Muscle of leg (tissue), 16 donors: ENCODE measurements at places on chromosomes 12 and 14. TPM values are rescaled to one million over a fixed set of nuclear protein-coding genes. Genes with fewer than 3 reads are reported as not detected.

- H3K27ac ChIP-seq: peak overlapping the region; percentile 67
- H3K4me3 ChIP-seq: no peak overlapping the region
- H3K4me1 ChIP-seq: peaks cover 3% of the 10 kb centered on the region
- H3K36me3 ChIP-seq: no peaks in the 10 kb centered on the region
- DNase-seq: peak; percentile 88
Measured at GRCh38 chr12:127885954-127886750, 380.8 kb upstream of the TMEM132C start.

DNA sequence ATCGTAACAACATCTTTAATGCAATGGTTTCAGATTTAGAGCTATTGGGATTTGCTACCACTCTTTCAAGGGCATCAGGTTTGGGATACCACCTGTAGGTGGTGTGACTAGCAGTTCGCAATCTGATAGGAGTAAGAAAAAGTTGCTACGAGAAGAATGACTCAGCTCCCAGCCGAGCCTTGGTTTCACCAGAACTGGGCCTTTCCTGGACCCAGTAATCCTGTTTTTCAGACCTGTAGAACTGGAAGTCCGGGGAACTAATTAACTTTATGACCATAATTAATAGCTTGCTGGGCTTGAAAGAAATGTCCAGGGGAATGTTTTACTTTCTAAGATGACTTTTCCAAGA is 770 bp downstream of the ABHD4 start:
- H3K4me1 ChIP-seq: peaks cover 12% of the 10 kb centered on the region
- peak overlapping the region; percentile 74 for H3K4me3 ChIP-seq
- H3K27me3 ChIP-seq: peaks cover 8% of the 10 kb centered on the region
- H3K36me3 ChIP-seq: peaks cover 22% of the 10 kb centered on the region
- DNase-seq: peak; percentile 44

GRCh38 chr14:94501588-94502516 is 7.4 kb downstream of the SERPINA12 start:
- H3K4me3 ChIP-seq: no peak overlapping the region
- no peaks in the 10 kb centered on the region for H3K36me3 ChIP-seq
- H3K27me3 ChIP-seq: peaks cover 5% of the 10 kb centered on the region

- no peaks in the 10 kb centered on the region for H3K27me3 ChIP-seq
- H3K27ac ChIP-seq: no peak overlapping the region
- no peaks in the 10 kb centered on the region for H3K4me1 ChIP-seq
- DNase-seq: peak; percentile 27
- no peak overlapping the region for H3K4me3 ChIP-seq
- H3K36me3 ChIP-seq: no peaks in the 10 kb centered on the region
Measured at GRCh38 chr14:60904381-60904780, 76.5 kb downstream of the TRMT5 start.

- peaks cover 20% of the 10 kb centered on the region for H3K4me1 ChIP-seq
- H3K4me3 ChIP-seq: no peak overlapping the region
- no peak overlapping the region for H3K27ac ChIP-seq
- H3K36me3 ChIP-seq: no peaks in the 10 kb centered on the region
Measured at GRCh38 chr14:93893661-93894261, 33.4 kb upstream of the FAM181A start.

DNA sequence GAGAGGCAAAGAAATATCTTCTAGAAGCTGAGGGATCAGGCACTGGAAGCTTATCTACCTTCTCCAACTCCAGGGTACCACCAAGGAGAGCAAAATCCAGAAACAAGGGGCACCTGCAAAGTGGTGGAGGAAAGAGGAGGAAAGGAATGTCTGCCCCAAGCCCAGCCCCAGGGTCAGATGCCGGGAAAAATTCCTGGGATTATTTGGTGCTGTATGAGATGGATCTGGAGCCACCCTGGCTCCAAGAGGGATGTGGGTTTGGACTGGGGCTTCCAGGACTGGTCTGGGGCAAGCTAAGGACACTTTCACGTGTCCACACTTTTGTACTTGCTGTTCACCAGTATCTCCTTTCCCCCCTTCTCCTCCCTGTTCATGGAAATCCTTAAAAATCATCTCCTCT is 69.8 kb downstream of the DPF3 start:
- H3K4me1 ChIP-seq: no peaks in the 10 kb centered on the region
- H3K27ac ChIP-seq: no peak overlapping the region
- DNase-seq: no peak
- H3K27me3 ChIP-seq: no peaks in the 10 kb centered on the region
- no peaks in the 10 kb centered on the region for H3K36me3 ChIP-seq

SUPT16H gene
- 61.2 TPM for total RNA-seq

DNA sequence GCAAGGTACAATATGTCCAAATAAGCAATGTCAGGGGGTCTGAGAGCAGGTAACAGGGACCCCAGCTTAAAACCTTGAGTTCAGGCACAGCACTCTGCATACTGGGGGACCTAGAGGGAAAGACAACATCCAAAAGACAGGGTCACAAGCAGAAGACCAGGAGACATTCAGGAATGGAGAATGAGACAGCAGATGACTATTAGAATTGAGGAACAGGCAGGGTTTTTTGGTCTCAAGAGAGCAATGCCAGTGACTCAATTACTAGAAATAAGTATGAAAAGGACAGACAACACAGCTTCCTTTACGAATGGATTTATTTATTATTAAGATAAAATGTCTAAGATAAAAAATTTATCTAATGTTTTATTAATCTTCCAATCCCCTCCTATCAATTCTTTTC is 223.0 kb downstream of the PTPRO start:
- no peaks in the 10 kb centered on the region for H3K4me1 ChIP-seq
- no peak for DNase-seq
- H3K27ac ChIP-seq: no peak overlapping the region

GRCh38 chr12:48999371-49000131 is at the start of gene DDN:
Gene DDN, minus strand, starts transcription at chr12:48999375. Its CDS starts 88 bp downstream, at chr12:48999287.
- H3K27ac ChIP-seq: peak within 1 kb of the TSS; percentile 85
- peaks cover 68% of the 10 kb centered on the region for H3K27me3 ChIP-seq
- H3K4me3 ChIP-seq: peak within 1 kb of the TSS; percentile 40
- peaks cover 38% of the 10 kb centered on the region for H3K36me3 ChIP-seq
- peak; percentile 70 for DNase-seq

- DNase-seq: peak; percentile 35
- H3K36me3 ChIP-seq: no peaks in the 10 kb centered on the region
- no peak overlapping the region for H3K27ac ChIP-seq
- no peaks in the 10 kb centered on the region for H3K4me1 ChIP-seq
- no peak overlapping the region for H3K4me3 ChIP-seq
- H3K27me3 ChIP-seq: no peaks in the 10 kb centered on the region
Measured at GRCh38 chr12:96743606-96744005, 163.5 kb upstream of the NEDD1 start.

- no peak overlapping the region for H3K27ac ChIP-seq
- no peaks in the 10 kb centered on the region for H3K27me3 ChIP-seq
- no peak overlapping the region for H3K4me3 ChIP-seq
- no peaks in the 10 kb centered on the region for H3K36me3 ChIP-seq
Measured at GRCh38 chr12:59890896-59891579, 295.2 kb downstream of the SLC16A7 start.

DNA sequence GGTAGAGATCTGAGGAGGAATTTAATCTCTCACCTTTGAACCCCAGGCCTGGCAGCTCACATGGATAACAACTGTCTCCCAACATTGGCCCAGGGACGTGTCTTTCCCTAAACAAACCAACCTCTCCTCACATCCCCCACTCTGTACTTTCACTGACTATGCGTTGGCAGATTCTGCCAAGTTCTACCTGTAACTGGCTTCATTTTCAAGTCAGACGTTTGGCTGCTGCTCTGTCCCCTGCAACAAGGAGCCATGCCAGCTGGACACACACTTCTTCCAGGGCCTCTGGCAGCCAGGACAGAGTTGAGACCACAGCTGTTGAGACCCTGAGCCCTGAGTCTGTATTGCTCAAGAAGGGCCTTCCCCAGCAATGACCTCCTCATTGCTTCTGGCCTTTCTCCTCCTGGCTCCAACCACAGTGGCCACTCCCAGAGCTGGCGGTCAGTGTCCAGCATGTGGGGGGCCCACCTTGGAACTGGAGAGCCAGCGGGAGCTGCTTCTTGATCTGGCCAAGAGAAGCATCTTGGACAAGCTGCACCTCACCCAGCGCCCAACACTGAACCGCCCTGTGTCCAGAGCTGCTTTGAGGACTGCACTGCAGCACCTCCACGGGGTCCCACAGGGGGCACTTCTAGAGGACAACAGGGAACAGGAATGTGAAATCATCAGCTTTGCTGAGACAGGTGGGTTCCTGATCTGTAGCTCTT is at the start of gene INHBC:
Gene INHBC, plus strand, starts transcription at position 268 of the 707 bp plus-strand sequence. Its CDS starts 103 bp downstream, at position 371.
- no peaks in the 10 kb centered on the region for H3K27me3 ChIP-seq

DNA sequence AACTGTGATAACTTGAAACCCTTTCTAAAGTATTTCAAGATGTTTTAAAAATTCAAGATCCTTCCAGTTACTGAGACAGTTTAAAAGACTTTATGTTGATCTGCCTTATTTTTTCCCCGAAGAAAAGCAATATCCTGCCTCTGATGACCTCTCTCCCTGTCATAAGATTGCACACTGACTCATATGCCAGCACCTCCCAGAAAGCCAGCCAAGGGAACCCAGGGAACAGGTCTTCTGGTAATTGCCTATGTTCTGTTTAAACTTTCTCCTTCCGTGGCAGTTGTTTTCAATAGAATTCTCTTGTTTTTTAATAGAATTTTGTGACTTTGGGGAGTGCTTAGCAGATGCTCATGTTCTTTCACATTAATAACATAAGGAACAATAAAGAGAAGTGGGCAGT is 300.2 kb upstream of the PRKD1 start:
- H3K36me3 ChIP-seq: no peaks in the 10 kb centered on the region
- DNase-seq: peak; percentile 82
- peak overlapping the region; percentile 56 for H3K27ac ChIP-seq
- H3K4me3 ChIP-seq: no peak overlapping the region
- no peaks in the 10 kb centered on the region for H3K27me3 ChIP-seq

GRCh38 chr12:112905451-112906089 is 1.2 kb upstream of the OAS1 start:
- peaks cover 8% of the 10 kb centered on the region for H3K36me3 ChIP-seq
- peaks cover 8% of the 10 kb centered on the region for H3K4me1 ChIP-seq
- no peak for DNase-seq
- H3K4me3 ChIP-seq: no peak overlapping the region

MMP19 gene
- 2.7 TPM for total RNA-seq

GYS2 gene
- total RNA-seq: 0.13 TPM

DNA sequence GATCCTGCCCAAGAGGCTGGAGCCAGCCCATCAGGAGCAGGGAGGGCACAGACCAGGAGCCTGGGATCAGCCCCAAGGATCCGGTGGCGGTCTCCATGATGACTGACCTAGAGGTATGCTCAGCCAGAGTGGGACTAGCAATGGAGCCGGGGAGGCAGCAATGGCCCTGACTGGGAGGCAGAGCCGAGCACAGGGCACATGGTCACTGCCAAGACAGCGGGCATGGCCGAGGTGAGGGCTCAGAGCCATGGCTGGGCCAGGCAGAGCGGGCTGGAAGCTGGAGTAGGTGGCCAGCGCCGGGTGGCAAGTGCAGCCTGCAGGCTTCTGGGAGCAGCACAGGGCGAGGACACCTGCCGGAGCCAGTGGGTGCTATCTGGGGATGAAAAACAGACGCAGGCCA is 259.3 kb downstream of the BCL11B start:
- no peaks in the 10 kb centered on the region for H3K27me3 ChIP-seq
- no peak overlapping the region for H3K4me3 ChIP-seq
- no peak overlapping the region for H3K27ac ChIP-seq
- no peaks in the 10 kb centered on the region for H3K36me3 ChIP-seq

EVL gene
- 32.8 TPM for total RNA-seq

- H3K4me3 ChIP-seq: no peak overlapping the region
- H3K27ac ChIP-seq: no peak overlapping the region
- no peaks in the 10 kb centered on the region for H3K4me1 ChIP-seq
- no peaks in the 10 kb centered on the region for H3K27me3 ChIP-seq
- DNase-seq: no peak
- no peaks in the 10 kb centered on the region for H3K36me3 ChIP-seq
Measured at GRCh38 chr14:28116716-28117115, 649.9 kb upstream of the FOXG1 start.

GRCh38 chr12:69475237-69475975 is 5.2 kb downstream of the FRS2 start:
- peak; percentile 76 for DNase-seq
- no peak overlapping the region for H3K4me3 ChIP-seq
- no peaks in the 10 kb centered on the region for H3K27me3 ChIP-seq
- H3K27ac ChIP-seq: peak overlapping the region; percentile 39

GRCh38 chr12:92602476-92602875 is 100.3 kb upstream of the PLEKHG7 start:
- no peaks in the 10 kb centered on the region for H3K4me1 ChIP-seq
- no peaks in the 10 kb centered on the region for H3K36me3 ChIP-seq
- H3K27ac ChIP-seq: no peak overlapping the region
- H3K4me3 ChIP-seq: no peak overlapping the region
- no peak for DNase-seq

- H3K27ac ChIP-seq: peak overlapping the region; percentile 9
- no peaks in the 10 kb centered on the region for H3K36me3 ChIP-seq
- no peak overlapping the region for H3K4me3 ChIP-seq
- DNase-seq: peak; percentile 89
Measured at GRCh38 chr12:83018088-83018487, 331.4 kb downstream of the TMTC2 start.

ZDHHC22 gene
- 0.09 TPM for total RNA-seq
